ENCODE measurements at places on chromosomes 4 and X.

GRCh38 chr4:968621-969394 is 4.6 kb downstream of the DGKQ start:
- DNase-seq: peak; percentile 54

DNA sequence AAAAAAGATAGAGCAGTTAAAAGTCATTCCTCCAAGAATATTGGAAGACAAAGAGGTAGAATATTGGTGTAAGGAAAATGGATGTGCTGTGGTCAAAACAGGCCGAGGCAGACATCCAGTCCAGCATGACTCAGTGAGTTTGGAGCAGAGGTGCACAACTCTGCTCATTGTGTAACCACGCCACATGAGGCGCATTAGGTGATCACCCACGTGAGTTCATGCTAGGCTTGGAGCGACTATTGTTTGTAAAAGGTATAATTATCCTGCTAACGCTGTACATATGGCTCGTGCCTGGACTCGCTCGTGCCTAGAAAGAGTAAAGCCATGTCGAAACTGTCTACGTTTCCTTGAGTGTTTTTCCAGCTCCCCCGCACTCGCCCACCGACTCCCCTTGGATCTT is 23.9 kb downstream of the C4orf54 start:
- peak; percentile 62 for DNase-seq

DNA sequence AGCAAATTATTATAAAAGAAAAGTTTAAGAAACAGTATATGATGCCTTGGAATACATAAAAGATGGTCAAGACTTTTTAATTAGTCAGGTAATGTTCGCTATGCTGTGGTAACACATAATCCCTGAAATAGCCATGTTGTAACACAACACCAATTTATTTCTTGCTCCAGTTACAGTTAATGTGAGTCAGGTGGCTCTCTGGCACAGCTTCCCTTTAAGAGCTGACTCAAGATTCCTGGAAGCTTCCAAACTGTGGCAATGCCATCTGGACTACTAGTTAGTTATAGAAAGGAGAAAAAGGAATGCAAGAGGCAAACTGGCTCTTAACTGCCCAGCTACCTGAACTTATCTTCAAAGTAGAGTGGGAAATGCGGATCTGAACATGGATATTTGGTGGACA is 210.5 kb downstream of the CHM start:
- no peak for DNase-seq

DNA sequence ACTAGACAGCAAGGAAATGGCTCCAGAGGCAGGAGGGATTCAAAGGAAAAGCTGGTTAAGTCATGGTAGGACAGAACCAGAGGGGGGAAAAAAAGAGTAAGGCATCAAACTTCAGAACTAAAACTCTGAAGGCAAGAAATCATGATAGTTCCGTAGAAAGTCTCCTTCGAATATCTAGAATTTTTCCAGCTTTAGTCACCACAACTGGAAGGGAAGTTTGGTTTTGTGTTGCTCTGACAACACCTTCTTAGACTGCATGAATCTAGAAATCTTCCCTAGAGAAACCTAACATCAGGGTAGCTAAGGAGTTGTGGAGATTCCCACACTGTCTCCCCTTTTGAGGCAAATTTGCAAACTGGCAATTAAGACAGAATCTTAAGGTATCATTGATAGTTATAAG is 33.7 kb downstream of the AMMECR1 start:
- no peak for DNase-seq

DNA sequence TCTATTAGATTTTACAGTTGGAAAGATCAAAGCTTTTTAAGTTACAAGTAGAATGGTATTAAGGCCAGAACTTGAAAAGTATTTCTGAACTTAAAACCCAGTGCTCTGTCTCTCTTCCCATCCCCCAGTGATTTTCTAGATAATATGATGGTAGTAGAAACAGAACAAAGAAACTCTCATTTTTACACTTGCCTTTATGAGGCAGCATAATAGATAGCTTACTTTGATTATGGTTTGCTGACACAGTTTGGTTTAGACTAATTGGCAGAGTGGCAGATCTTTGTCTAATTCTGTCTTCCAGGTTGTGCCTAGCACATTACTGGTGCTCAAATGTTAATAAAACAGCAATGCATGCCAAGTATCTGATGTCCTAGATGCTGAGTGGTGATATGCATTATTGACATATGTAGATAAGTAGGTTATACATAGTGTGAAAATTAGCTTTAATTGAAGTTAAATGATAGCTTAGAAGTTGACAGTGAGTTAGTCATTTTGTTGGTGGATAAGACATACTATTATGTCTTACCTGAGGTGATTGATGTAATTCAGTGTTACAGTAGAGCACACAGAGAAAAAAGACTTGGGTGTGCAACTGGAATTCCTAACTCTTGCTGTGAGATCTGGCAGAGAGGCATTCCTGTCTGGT is 4.3 kb upstream of the RAPGEF2 start:
- peak; percentile 54 for DNase-seq

DNA sequence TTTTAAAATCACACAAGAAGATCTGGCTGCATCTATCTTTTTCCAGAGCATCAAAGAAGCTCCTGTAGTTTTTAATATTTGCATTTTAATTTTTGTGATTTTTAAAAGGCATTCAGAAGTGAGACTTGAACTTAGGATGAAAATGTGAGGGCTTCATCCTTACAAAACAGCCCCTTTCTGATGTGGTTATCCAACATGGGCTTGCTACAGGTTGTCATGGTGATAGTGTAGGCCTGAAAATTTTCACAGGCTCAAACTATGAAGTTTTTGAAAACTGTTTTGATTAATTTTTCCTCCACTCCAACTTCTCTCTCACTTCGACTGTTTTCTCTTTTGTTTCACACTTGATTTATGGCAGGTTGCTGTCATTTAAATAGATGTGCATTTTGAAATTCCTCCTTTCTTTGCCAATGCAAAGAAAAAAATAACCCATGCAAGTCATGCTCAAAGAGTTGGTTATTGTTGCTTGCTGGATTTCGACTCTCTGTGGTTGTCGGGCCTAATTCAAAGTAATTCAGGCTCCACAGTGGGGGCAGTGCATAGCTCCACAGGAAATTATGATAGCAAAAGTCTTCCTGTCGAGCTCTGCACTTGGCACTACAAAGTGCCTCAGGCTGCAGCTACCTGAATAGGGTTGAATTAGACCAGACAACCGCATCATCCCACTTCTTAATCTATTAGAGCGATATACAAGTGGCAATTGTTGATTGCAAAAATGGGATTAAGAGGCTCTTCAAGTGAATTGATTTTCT is 201.0 kb upstream of the GPR101 start:
- peak; percentile 39 for DNase-seq

Measured in NCI-H146 (cell line).